Type B pancreatic cell (in vitro differentiated cells): ENCODE measurements at places on chromosomes 1 and 21. TPM values are rescaled to one million over a fixed set of nuclear protein-coding genes. Genes with fewer than 3 reads are reported as not detected.

ADCY10 gene
- 0.14 and 0.39 TPM in 2 replicates for total RNA-seq

AADACL3 gene
- total RNA-seq: not detected in 2 replicates

TAS1R1 gene
- not detected in 2 replicates for total RNA-seq

NCF2 gene
- total RNA-seq: 0.68 and 2.2 TPM in 2 replicates

GRCh38 chr1:2270260-2271100 lies 42.4 kb downstream of the SKI start:
- H3K36me3 ChIP-seq: no peaks in the 10 kb centered on the region
- H3K4me3 ChIP-seq: no peak overlapping the region

- H3K4me1 ChIP-seq: peaks cover 16% of the 10 kb centered on the region
- no peak overlapping the region for H3K27ac ChIP-seq
- no peak overlapping the region for H3K4me3 ChIP-seq
- DNase-seq: no peak
These were observed 54.7 kb downstream of the SLC66A1 start for GRCh38 chr1:19366599-19367536.

GRCh38 chr1:116360429-116361173 lies 12.4 kb upstream of the ATP1A1 start:
- no peak for DNase-seq
- no peaks in the 10 kb centered on the region for H3K36me3 ChIP-seq
- H3K4me1 ChIP-seq: peaks cover 14% of the 10 kb centered on the region
- no peak overlapping the region for H3K4me3 ChIP-seq

DNA sequence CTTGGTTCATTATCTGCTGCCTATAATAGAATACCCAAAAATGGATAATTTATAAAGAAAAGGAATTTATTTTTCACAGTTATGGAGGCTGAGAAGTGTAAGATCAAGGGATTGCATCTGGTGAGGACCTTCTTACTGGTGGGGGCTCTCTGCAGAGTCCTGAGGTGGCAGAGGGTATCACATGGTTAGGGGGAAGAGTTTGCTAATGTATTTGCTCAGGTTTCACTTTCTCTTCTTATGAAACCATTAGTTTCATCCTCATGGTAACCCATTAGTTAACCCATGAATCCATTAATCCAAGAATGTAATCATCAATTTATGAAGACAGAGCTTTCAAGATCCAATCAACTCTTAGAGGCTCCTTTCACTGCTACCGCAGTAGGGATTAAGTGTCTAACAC lies 120.6 kb downstream of the DNM3 start:
- no peaks in the 10 kb centered on the region for H3K27me3 ChIP-seq
- H3K27ac ChIP-seq: no peak overlapping the region
- DNase-seq: no peak
- H3K4me1 ChIP-seq: no peaks in the 10 kb centered on the region
